NAMALWA (cell line): ENCODE measurements at places on chromosomes 5 and 9.

DNA sequence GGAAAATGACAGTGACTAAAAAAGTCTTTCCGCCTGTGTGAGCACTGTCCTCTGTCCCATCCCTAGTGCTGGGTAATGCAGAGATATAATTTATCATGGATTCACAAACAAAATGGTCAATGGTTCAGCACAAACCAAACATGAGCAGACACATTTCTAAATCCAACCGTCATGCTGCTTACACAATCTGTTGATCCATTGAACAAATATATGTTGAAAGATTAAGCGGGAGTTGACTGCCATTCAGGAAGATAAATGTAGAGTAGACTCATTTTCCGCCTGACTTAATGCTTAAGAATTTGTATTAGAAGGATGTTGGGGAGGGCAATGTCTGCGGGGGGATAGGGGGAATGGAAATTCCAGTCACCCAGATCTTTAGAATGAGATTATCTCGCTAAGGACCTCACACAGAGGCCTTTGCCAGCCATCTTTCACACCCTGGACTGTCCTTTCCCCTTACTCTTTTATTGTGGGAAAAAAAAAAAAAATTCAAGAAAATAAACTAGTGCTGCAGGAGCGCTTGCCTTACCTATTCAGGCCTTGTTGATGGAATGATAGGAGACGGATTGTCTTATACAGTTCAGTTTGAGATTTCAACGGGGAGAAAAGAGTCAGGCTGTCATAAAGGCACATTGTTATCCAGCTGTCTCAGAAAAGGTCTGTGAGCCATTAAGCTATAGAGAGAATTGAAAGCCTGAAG, 153.7 kb downstream of the TLE1 start:
- DNase-seq: no peak

DNA sequence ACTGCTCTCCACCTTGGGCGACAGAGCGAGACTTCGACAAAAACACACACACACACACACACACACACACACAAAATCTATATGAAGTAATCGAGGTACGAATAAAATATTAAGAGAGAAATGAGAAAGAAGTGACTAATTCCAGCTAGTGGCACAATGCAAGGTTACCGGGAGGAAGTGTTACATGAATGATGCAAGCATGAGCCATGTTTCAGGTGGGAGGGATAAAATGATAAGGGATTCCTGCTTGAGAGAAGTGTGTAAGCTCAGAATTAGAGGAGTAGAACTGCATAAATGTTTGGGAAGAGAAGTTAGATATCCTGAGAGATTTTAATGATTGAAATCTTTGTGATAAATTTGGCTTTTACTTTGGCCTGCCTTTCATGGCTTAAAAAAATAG, 18.8 kb downstream of the HAPLN1 start:
- no peak for DNase-seq

DNA sequence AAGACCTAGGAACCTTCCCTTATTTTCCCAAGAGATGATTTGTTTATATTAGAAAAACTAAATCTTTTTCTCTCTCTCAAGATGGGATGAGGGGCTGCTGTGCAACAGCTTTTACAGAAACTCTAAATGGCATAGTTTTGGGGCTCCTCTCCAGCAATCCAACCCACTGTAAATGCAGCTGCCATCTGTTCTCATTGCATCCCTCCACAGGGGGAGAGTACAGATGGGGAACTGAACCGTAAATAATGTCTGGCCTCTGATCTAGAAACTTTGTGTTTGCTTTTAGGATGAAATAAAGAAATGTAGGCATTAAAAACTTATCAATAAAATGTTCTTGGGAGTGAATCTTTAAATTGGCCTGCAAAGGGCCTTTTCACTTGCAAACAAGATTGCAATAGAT, 291.4 kb downstream of the MCTP1 start:
- DNase-seq: no peak

DNA sequence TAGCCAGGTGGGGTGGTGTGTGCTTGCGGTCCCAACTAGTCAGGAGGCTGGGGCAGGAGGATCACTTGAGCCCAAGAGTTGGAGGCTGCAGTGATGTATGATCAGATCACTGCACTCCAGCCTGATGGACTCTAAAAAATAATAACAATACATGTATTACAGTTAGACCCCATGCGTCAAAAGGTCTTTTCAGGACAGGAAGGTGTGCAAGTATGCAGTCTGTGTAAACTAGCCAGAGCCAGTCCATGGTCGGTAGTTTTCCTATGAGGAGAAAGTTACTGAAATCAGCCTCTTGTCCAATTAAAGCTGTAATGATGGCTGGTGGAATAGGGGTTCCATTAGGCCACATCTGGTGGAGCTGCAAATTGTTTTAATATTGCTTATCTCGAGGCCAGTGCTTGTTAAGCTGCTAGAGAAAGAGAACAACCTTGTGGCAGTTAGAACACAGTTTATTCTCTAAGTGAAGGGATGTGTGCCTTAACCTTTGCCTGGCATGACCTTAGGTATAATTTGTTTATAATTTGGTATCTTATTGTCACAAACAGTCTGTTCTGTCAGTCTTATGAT, 1.5 kb upstream of the STOM start:
- no peak for DNase-seq

DNA sequence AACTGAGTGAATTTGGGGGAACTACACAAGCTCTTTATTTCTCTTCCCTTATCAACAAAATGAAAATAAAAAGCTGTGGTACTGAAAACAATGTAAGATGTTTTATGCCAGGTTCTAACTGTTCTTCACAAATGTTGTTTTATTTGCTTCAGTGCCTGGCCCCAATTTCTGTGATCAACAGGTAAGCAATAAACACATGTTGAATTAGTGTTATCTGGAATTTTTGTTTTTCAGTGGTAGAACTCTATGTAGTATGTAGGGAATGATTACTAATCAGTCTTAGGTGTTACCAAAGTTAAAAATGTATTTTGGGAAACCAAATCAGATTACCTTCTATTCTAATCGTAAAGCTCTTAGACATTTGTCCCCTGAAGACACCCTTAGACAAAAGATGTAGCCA, 7.5 kb upstream of the DPYSL3 start:
- no peak for DNase-seq

GRCh38 chr9:36716496-36716895, 143.8 kb downstream of the MELK start:
- DNase-seq: no peak

DNA sequence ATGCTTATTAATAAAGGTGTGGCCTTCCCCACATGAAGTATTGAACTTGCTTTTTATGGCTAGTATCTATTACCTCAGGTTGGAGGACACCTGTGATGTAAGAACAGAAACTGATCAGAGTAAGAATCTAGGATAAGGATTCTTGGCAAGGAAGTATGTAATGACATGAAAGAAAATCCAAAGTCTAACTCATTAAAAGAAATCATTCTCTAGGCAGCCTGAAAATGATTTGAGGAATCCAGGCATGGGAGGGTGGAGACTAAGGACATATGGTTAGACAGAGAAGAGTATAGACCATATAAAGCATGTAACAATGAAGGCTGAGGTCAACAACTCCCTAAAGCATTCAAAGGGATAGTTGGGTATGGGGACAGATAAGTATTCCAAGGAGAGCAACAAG, 32.9 kb downstream of the PFDN1 start:
- DNase-seq: no peak

GRCh38 chr9:124124729-124125650, 113.4 kb downstream of the LHX2 start:
- DNase-seq: no peak

DNA sequence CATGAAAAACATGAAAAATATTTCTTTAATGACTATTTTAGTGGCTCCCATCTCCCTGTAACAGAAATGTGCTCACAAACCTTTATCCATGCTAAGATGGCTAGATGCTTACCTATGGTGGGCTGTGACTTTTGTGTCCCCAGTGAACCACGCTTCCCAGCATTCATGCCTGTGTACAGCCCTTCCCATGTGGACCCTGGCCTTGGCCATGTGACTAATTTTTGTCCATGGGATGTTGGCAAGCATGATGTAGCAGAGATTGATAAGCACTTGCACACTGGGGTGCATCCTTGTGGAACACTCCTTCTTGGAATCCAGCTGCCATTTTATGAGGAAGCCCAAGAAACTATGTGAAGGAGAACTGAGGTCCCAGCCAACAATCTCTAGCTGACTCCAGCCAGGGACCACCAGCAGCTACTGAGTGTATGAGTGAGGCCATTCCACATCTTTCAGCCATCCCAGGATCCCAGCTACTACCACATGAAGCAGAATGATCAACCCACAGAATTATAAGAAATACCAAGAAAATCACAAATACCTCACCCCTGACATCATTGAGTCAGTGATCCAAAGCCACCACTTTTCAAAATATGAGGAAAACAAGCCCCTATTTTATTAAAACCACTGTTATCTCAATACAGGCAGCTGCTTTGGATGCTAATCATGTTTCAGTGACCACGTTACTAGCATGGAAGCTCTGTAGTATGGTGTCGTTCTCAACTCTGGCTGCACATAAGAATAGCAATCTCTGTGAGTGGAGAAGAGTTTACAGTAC, 16.1 kb upstream of the RAI14 start:
- DNase-seq: no peak

- DNase-seq: no peak
Measured at GRCh38 chr5:153157156-153157555, 333.3 kb upstream of the GRIA1 start.

GRCh38 chr5:165477546-165477945, 1972.1 kb downstream of the MAT2B start:
- no peak for DNase-seq

DNA sequence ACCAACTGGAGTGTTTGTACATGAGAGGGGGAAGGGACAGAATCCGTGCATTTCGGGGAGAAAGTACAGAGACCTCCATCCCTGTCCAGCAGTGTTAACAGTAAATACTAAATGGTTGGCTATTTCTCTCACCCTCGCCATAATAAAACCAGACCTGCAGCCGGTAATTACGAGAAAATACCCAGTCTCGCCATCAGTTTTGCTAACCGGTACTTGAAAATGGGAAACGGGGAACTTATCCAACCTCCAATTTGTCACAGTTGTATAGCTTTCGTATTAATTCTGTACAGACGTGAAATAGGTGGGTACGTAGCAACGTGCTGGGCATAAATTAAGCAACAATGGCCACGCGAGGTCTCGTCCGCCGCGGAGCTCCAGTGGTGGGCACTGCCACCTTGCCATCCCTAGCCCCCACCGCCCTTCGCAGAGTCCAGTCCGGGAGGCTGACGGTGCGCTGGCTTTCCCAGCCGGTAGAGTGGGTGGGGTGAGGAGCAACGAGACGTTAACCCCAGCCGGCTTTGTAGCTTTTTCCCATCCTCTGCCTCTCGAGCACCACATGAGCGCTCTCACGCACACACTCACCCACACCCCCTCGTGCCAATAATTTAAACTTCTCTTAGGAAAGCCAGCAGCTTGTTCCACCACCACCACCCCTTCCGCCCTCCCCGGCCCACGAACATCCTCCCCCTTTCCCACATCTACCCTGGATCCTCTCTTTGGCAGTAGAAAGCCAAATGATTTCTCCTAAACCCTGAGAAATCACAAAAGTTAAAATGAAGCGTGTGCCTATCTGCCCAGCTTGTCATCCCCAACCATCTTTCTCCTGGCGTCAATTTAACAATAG, 1.8 kb downstream of the ELAVL2 start:
- no peak for DNase-seq

GRCh38 chr5:138849439-138849838, 25.7 kb downstream of the LRRTM2 start:
- no peak for DNase-seq

- no peak for DNase-seq
Measured at GRCh38 chr5:74040811-74041491, 415.0 kb downstream of the ARHGEF28 start.
